ENCODE measurements at places on chromosomes 13 and 19.
A peak's percentile ranks its signal among the peaks of the same experiment; 100 is the strongest.

GRCh38 chr13:78341032-78341431, 262.3 kb downstream of the POU4F1 start:
- no peak for DNase-seq

GRCh38 chr19:40355975-40356680, 7.6 kb downstream of the PLD3 start:
- no peak for DNase-seq

- DNase-seq: no peak
Measured at GRCh38 chr13:85586422-85586831, 212.8 kb downstream of the SLITRK6 start.

DNA sequence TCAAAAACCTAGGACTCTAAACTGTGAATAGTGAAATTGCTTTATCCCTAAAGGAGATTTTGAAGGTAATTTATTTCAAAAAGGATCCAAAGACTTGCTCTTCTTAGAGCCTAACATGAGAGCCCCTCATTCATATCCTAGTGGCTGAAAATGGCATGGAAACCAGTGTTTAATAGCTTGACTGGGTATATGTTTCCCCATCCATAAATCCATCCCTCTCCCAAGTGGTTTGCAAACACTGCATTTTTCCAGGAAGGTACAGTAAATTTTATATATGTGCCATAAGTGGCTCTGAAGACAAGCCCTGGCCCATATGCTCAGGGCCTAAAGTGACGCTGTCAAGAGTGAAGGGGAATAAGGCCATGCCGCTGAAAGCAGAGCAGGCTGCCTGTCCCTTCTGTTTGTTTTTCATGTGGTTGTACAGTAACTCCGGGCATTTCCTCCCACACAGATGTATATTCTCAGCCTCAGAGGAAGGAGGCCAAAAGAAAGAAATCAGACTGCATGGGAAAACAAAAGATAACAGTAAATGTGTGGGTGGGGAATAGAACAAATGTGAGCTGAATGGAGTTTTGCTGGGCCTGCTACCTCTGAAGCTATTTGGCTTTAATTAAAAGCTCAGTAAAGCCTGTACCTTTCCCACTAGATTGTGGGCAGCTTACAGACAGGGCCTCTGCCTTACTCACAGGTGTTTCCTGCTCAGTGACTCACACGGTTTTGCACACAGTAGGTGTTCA, 181.9 kb downstream of the PCDH9 start:
- DNase-seq: no peak

- DNase-seq: peak; percentile 27
Measured at GRCh38 chr19:35204799-35205732, 23.5 kb downstream of the FAM187B start.

DNA sequence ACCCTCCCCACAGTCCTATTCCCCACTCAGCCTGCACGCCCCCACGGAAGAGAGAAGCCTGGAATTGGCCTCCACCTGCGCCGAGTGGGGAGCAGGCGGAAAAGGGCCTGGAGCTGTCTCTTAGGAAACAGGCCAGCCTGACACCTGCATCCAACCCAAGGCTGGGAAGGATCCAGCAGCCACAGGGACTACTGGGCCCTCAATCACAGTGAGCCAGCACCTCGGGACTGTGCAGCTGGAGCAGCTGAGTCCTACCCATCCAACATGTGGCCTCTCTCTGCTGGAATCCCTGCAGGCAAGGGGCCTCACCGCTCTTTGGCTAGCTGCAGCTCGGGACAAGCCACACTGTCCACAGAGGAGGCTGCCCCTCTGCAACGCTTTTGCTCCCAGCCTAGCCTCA, 8.3 kb upstream of the EPHX3 start:
- DNase-seq: no peak

DNA sequence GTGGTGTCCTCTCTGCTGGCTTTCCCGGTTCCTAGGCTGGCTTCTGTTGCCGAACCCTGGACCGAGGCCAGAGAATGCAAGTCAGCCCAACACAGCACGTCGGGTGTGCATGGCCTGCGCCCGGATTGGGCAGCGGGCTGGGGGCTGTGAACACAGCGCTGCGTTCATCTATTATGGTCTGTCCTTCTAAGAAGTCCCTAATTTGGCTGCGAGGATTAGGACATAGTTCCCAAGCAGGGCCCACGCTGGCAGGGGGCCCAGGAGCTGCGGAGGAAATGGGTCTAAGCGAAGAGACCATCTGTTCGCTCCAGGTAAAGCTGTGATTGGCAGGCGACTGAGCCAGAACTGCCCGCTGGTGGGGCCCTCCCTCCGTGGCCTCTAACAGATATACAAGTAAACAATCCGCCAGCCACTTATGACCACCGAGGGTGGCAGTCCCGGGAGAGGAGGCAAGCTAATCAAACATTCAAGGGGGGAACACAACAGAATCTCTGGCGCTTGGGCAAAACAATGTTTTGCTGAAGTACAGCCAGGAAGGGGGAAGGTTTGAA, 6.0 kb downstream of the SYCE2 start:
- peak; percentile 70 for DNase-seq

- DNase-seq: peak; percentile 14
Measured at GRCh38 chr19:48780631-48781391, 25.5 kb downstream of the FGF21 start.

DNA sequence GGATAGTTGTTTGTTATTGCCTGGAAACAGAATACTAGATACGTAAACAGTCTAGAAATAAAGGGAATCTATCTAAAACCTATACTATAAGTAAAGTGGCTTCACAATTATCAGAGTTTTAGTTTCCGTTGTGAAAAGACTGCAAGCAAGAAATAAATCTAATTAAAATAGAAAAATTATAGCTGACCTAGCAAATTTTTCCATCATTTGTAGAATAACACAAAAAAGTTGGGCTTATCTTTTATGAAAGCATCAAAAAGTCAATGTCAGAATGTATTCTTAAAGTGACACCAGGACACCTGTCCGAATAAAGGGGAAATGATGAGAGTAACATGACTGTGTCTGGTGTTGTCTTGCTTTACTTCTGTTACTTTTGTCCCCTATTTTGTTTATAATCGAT, 1248.9 kb upstream of the MIR17HG start:
- DNase-seq: no peak

DNA sequence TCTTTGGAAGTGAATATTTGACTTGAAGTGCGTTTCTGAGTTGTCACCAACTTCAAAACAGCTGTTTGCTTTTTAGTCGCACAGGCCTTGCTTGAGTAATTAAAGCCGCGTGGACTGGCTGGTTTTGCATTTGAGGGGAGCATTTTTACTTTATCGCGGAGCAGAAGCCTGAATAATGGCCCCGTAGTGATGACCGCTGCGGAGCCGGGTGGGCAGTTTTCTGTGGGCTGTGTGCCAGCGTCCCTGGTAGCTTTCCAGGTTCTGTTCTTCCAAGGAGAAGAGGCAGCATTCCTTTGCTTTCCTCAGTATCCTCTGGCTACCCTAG, 1.1 kb downstream of the NAA16 start:
- DNase-seq: peak; percentile 36

DNA sequence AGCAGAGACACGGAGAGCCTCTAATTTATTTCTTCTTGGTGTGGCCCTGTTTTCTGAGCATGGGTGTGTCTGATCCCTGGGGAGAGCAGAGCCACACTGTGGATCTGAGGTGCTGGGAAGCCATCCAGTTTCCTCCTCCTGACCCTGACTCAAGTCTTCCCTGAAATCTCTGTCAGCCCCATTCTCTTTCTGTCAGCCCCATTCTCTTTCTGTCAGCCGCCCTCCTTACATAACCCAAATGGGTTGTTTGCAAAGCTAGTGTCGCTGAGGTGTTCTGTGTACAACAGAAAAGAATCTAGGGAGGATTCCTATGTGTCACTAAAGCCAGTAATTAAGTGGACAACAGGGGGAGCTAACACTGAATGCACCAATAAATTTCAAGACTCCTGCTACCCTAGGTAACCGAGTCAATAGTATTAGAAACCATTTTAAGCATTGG, 50.2 kb downstream of the LRCH1 start:
- DNase-seq: no peak

- DNase-seq: no peak
Measured at GRCh38 chr13:48448285-48448958, 35.5 kb upstream of the LPAR6 start.

DNA sequence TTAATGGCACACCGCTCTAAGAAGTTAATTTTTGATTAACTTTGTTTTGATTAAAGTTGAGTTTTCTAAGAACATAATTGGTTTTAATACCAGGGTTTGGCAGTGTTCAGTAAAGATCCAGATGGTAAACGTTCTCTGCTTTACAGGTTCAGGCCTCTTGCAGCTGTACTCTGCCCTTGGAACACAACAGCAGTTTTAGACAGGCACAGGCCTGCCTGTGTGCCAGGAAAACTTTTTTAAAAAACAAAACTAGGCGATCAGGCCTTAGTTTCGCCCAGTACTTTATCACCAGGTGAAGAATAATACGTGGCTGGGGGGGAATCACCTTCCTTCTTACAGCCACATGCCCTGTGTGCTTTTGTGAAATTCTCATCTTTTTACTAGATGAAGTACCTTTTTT, 38.0 kb upstream of the TEX29 start:
- DNase-seq: no peak

- DNase-seq: no peak
Measured at GRCh38 chr19:16290692-16291091, 33.9 kb upstream of the KLF2 start.

GRCh38 chr13:30743319-30744055, 8.1 kb downstream of the ALOX5AP start:
- peak; percentile 52 for DNase-seq

DNA sequence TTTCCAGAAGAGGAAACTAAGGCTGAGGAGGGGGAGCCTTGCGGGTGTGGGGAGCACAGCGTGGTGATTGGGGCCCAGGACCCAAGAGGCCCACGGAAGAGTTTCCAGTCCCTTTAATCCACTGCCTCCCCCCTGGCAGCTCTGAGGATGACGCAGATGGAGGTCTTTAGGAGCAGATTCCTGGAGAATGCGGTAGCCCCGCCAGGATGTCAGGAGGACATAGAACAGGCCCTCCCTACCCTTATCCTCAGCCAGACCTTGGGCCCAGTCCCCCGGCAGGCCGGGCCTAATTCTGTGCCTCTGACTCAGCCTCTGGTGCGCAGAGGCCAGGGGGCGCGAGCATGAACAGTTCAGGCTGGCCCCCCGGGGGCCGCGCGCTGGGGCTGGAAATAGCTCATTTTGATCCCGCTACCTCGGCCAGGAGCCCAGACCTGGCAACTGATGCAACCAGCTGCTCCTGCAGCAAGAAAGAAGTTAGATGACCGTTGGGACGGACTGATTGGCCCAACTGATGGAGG, 461 bp upstream of the HSPB6 start:
- DNase-seq: peak; percentile 93

GRCh38 chr19:45498411-45499195, at the start of gene PPM1N:
Gene PPM1N, plus strand, starts transcription at chr19:45498443. Its CDS starts 30 bp downstream, at chr19:45498473.
- peak; percentile 52 for DNase-seq

DNA sequence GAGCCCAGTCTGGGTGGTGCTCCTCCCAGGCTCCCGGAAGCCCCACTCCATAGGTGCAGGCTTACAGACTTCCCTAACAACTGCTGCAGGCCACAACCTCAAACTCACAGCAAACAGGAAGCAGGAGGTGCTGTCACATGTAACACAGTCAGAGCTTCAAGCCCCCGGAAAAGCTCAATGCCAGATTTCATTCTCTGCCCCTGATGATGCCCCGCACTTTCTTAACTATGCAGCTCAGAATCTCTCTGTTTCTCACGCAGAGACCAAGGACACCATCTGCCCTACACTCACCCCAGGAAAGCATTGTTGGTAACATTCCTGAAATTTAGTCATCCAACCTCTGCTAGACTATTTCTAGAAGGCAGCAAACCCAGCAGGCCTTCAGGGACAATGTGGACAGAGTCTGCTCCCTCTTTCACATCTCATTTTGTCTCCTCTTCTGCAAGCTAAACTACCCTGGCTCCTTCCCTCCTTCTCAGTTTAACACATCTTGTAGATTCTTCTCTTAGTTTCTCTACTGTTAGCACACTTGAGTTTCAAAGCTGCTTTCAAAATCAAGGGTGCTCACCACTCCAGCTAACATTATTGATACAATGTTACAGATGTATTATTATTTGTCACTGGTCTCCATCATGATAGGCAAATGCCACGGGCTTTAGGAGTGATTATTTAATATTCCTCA, 162.5 kb downstream of the KCTD12 start:
- DNase-seq: peak; percentile 1

DNA sequence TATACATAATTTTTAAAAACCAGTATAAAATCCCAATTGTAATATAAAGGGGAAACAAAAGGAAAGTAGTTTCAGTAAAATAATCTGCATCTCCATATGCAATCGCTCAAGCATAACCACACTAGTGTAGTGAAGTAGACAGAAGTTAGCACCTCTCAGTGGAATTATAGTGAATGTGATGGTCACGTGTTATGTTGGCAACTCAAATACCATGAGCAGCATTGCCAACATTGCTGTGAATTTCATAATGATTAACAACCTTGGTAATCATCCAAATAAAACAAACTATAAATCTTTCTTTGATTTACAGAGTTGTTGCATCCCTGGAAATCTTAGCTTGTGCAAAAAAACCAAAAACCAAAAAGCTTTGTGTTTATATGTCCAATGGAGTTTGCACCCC, 77.3 kb upstream of the SIAH3 start:
- no peak for DNase-seq

- DNase-seq: peak; percentile 42
Measured at GRCh38 chr13:26051231-26051656, 572 bp downstream of the SHISA2 start.

GRCh38 chr13:35716186-35716585, 239.7 kb upstream of the MAB21L1 start:
- no peak for DNase-seq

- DNase-seq: no peak
Measured at GRCh38 chr13:34263681-34264080, 445.7 kb downstream of the RFC3 start.

DNA sequence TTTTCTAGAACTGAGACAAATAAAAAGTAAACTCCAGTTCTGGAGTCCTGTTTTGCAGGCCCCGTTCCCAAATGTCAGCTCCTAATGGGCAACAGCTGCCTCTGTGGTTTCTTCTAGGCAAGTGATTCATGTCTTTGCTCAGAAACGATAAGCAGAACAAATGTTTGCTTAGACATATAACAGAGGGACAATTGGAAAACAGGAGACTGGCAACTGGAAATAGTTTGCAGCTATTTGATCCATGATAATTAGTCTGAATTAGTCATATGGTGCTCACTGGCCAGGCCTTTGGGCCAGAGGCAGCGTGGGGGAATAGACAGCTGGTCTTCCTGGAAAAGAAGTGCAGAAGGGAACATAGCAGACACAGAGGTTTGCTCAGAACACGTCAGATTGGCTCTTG, 29.2 kb upstream of the TSHZ3 start:
- DNase-seq: no peak

GRCh38 chr13:113155201-113155600, 3.2 kb upstream of the PROZ start:
- DNase-seq: no peak
